ENCODE measurements at places on chromosomes 11 and 22.

DNA sequence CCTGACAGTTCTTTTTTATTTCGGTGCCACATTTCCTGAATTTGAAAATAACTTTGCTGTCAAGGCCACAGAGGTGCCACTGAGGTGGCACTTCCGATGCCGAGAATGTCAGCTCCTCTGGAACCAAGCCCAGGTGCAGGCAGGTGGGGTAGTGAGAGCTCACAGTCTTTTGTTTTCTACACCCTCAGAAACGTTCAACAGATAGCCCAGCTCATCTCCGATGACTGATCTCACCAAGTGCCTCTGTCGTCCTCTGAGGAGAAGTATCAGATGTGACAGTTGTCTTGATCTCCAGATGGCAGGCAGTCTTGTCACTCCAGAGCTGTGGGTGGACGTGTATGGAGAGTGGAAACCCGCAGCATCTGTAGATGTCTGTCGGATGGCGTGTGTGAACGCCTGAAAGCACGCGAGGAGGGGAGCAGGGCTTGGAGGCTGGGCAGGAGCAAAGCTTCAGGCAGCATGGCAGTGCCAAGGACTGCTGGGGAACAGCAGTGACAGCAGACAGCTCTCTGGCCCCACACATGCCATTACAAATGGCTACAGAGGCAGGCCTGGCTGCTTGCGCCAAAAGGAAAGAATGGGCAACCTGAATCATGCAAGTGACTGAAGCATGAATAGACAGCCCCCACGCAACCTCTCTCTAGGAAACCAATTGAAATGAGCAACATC lies 877.0 kb downstream of the OPCML start:
- DNase-seq: peak; percentile 29

- DNase-seq: no peak
Measured at GRCh38 chr11:11426226-11426952, 73.3 kb upstream of the CSNK2A3 start.

DNA sequence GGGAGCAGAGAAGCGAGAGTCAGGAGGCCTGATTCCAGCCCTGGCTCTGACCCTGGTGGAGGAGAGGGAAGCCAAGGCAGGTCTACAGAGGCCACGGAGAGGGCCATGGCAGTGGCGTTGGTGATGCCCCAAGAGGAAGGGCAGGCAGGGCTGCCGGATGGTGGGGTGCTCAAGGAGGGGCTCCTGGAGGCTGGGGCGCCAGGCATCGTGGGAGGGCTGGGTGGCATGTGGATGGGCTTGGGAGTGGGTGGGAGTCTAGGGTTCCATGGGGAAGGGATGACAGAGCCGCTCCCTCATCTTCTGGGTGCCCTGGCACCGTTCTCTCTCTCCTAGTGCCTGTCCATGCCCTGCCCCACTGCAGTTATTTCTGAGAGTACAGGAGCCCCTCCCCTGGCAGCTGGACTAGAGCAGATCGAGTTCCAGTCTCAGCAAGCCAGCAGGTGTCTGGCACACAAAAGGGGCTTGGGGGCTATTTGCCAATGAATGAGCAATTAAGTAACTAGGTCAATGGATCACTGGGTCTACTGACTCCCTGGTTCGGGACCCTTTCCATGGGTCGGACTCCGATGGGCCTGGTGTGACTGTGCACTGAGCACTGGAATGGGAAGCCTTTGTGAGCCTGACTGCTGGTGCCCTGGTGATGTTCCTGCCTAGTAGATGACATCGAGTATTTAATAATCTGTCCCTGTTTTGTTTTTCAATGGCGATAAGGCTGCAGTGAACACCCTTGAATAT lies 570.0 kb downstream of the TBC1D22A start:
- no peak for DNase-seq

- no peak for DNase-seq
Measured at GRCh38 chr11:18419040-18419439, 6.9 kb downstream of the LDHC start.

GRCh38 chr22:37443086-37443485 lies 15.8 kb upstream of the ELFN2 start:
- no peak for DNase-seq

GRCh38 chr11:45692808-45693453 lies 27.5 kb upstream of the CHST1 start:
- DNase-seq: no peak

DNA sequence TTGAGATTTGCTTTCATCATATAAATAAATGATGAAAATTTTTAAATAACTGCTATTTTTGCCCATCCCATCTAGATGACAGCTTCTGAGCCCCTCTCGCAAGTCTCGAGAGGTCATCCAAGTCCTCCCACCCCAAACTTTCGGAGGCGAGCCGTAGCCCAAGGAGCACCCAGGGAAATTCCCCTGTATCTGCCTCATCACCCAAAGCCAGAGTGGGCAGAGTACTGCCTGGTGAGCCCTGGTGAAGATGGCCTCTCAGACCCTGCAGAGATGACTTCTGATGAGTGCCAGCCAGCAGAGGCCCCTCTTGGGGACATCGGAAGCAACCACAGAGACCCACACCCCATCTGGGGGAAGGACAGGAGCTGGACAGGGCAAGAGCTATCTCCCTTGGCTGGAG lies 83.9 kb upstream of the PARVA start:
- DNase-seq: no peak

GRCh38 chr22:37018815-37019308 lies 385 bp downstream of the TST start:
- peak; percentile 81 for DNase-seq

Data from head of caudate nucleus (tissue), 42 donors.